Activated naive CD4-positive, alpha-beta T cell (primary cell): ENCODE measurements at places on chromosomes 16 and 17.
A peak's percentile ranks its signal among the peaks of the same experiment; 100 is the strongest.

- peak; percentile 45 for DNase-seq
Measured at GRCh38 chr17:82212331-82213250, at the start of gene CCDC57. TSS of gene CCDC57 (minus strand) at chr17:82212842. CDS start at chr17:82201944, 10,898 bp downstream.

GRCh38 chr17:8488901-8489300, 53.2 kb downstream of the NDEL1 start:
- no peak for DNase-seq

DNA sequence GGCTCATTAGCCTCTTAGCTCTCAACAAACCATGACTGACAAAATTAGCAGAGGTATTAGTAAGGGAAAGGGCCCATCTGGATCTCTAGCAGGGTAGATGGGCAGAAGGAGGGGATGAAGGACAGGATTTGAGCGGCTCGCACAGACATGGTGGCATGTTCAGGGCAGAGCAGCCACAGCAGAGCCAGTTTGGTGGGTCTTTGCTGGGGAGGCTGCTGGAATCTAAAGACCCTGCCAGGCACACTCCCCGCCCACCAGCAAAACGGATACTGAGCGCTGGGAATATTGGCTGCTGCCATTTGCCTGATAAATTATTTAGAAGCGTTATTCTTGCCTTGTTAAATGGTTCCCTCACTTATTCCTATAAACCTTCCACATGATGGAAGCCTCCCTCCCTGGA, 20.7 kb upstream of the NAT9 start:
- DNase-seq = no peak

- DNase-seq = no peak
Measured at GRCh38 chr17:28385406-28385805, 13.9 kb downstream of the SARM1 start.

DNA sequence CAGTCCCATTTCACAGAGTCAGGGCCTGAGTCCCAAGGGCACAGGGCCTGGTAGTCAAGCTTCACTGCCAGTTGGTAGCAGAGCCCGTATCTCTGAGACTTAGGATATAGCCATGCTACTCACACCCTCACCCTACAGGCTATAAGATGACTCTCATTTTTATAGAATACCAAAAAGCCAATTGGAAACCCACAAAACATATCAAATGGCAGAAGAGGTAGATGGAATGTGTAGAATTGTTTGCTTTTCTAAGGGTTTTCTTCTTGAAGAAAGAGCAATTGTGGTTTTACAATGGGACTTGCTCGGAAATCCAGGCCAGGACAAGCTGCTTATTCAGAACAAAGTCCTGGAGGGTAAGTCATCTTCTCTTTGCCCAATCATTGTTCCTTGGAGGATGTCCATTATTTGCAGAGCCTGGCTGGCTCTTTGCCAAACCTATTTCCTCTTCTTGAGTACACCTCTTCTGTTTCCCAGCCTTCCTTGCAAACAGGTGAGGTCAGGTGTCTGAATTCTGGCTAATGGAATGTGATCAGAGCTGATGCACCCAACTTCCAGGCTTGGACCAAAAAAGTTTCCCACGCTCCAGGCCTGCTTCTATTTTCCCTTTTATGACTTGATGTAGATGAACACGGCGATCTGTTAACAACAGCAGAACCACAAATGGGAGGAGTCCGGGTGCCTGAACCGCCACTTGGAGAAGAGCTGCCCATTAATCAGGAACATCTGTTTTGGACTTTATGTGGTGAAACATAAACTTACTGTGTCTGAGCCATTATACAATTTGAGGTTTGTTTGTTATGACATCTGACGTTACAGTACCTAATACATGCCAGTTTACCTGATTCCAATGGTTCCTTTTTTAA, 16.9 kb upstream of the CCL22 start:
- no peak for DNase-seq

- DNase-seq = no peak
Measured at GRCh38 chr16:29744541-29745101, 1.2 kb downstream of the C16orf54 start.

DNA sequence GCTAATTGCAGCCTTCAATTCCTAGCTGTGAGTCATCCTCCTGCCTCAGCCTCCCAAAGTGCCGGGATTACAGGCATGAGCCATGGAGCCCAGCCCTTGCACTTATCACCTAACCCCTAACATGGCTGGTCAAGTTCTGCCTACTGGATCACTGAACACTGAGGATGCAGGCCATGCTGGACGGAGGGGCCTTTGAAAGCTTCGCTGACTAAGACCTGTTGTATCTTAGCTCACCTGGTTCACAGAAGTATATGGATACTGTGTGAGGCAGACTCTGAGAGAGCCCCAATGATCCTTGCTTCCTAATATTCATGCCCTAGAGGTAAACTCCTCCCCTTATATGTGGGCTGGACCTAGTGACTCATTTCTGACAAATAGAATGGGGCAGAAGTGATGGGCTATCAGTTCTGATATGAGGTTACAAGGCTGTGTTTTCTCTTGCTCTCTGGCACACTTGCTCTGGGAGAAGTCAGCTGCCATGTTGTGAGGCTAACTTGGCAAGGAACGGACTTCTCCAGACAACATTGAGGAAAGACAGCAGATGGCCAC, 11.7 kb upstream of the TMIGD1 start:
- DNase-seq = no peak

DNA sequence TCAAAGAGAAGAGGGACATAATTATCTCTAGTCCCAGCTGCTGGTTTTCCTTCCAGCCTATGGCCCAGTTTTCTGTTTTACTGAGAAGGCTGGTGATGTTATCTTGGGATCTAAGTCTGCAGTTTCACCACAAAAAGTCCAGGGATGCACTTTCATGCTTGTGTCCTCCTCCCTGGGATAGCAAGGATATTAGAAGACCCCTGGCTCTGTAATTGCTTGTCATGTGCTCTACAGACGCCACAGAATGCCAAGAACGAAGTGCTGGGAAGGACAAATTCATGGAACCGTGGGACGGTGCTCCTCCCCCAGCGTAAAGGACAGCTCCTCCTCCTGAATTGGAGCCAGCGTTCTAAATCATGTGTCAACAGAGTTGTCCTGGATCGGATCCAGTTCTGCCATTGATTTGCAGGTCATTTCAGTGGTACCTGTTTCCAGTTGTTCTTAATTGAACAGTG, 8.6 kb downstream of the MAPT start:
- DNase-seq = no peak

GRCh38 chr16:50635505-50636392, 45.4 kb downstream of the SNX20 start:
- DNase-seq = no peak

DNA sequence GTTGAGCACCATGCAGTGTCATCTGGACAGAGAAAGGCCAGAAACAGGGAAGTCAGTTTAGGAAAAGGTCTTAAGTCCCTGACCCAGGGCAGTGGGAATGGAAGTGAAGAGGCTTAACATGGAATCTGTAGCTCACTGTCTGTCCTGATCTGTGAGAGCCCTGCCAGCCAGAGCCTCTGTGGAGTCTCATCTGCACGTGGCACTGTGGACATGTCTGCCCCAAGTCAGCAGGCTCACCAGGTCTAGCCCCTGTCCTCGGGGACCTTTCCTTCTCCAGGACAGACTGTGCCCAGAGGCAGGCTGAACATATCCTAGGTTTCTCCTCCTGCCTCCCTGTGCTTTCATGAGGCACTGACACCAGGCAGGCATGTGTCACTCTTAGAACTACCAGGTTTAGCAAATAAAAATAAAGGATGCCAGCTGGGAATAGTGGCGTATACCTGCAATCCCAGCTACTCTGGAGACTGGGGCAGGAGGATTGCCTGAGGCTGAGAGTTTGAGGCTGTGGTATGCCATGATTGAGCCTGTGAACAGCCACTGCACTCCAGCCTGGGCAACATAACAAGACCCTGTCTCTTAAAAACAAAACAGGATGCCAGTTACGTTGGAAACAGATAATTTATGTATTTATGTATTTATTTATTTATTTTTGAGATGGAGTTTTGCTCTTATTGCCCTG, 22.4 kb downstream of the UNK start:
- no peak for DNase-seq

GRCh38 chr17:4229627-4230541, 33.9 kb downstream of the ANKFY1 start:
- no peak for DNase-seq

GRCh38 chr17:13563866-13564265, 37.9 kb downstream of the HS3ST3A1 start:
- no peak for DNase-seq

DNA sequence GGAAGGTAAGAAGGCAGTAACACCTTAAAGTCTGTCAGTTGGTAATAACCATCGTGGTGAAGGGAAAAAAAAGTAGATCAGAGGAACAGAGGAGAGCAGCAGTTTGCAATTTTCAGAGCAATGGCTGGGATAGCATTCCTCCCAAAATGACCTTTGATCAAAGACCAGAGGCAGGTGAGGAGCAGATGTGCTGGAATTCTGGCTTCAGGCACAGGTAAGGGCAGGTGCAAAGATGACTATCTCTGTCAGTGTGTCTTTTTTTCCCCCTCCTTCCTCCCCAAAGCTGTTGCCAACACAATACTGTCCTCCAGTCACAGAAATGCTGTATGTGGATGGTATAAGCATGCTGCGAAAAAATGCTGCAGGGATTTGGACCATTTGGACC, 166.7 kb downstream of the XYLT1 start:
- DNase-seq = no peak

DNA sequence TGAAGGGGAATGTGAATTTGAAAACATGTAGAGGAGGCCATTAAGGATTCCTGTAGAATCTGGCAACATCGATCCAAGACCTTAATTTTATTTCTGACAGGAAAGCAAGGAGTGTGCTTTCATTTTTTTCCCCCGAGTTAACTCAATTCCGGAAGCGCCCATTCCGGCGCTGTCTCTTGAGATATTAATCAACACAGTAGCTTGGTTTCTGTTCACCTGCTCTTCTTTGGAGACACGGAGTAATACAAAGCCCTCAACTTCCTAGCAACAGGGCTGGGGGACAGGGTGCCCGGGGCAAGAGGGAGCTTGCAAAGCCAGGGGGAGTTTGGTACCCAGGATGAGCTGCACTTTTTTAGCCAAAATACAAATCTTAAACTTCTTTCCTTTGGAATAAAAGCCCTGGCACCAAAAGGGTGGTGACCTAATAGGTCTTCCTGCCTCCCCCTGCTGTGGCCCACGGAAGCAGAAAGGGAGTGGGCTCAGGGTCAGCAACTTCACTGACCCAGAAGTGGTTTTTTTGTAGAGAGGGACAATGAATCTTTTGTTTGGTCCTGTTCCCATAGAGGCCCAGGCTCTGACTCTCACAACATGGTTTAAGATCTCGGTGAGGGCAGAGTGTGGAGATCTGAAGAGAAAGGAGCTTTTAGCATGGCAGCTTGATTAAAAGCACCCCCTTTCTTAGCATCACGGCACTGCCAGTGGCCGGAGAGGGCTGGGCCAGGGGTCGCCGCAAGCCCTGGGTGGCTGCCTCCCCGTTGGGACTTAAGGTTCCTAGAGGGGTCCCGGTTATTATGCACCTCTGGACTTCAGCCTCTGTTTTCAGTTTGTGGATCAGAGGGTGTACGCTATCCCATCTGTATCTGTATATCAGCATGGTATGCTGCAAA, 207.3 kb downstream of the CCDC182 start:
- no peak for DNase-seq

DNA sequence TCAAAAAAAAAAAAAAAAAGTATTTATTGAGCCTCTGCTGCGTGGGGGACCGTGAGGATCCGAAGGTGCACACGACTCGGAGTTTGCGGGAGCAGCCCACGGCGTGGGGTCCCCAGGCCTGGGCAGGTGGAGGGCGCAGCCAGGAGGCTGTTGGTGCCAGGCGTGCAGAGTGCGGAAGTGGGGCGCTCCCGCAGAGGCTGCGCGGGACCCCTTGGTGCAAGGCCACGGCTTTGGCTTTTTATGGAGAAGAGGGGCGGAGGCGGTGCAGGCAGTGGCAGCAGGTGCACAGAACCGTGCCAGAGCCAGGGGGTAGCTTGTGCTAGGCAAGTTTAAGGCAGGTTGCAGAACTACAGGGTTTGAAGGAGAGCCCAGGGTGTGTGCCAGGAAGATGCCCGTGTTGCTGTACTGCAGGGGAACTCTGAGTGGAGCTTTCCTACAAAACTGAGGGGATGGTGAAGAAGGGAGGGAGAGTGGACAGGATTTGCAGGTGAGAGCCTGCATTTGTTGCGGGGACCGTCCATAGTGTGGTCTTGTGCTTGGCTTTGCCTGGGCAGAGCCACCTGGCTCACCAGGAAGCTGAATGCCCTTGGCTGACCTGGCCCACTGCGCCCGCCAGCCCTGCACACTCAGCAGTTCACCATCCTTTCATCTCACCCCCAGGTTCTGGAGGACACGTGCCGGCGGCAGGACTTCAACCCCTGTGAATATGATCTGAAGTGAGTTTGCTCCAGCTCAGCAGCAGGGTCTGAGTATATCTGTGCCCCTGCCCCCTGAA, 1.3 kb downstream of the ASPSCR1 start:
- DNase-seq = no peak

DNA sequence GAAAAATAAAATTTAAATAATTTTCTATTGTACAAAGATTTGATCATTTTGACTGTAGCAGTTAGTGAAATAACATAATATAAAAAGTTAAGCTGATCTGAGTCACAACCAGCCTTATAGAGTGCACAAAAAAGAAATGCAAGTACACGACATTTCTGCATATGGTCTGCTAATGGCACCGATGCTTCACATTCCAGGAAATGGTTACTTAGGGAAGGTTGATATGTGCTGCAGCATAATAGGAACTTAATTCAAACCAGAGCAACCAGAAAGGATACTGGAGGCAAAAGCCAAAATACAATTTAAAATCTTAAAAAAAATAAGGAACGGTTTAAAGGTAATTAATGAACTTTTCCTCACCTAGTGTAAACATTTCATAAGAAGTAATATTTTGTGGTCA, 10.0 kb upstream of the CFDP1 start:
- no peak for DNase-seq

GRCh38 chr16:49594685-49595498, 221.3 kb downstream of the C16orf78 start:
- no peak for DNase-seq

GRCh38 chr17:36768394-36768793, 167.0 kb downstream of the MRM1 start:
- no peak for DNase-seq

DNA sequence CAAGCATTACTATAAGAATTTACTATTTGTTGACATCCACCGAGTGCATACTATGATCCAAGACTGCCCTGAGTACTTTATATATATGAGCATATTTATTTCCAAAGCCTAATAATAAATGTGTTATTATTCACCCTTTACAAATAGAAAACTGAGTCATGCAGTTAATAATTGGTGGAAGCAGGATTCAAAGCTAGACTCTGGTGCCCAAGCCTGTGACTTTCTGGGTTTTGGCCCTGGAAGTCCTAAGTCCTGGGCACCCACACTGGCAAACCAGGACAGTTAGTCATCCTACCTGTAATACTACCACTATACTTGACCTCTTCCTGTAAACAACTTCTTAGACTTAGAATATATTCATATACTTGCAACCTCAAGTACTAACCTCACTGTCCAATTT, 257.4 kb upstream of the IRX5 start:
- no peak for DNase-seq

DNA sequence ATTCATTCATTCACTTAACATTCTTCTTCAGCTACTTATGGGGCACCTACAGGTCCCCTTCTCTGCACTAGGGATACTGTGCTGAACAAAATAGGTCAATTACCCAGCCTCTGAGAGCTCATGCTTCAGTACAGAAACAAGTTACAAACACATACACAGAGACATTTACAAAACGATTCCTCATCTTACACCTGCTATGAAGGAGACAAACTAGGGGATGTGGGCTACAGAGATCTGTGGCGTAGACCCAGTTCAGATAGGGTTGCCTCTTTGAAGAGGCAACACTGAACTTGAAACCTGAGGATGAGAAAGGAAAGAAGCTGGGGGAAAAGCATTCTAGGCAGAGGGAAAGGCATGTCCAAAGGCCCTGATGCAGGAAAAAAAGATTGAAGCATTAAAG, 5.2 kb downstream of the IL21R start:
- no peak for DNase-seq

- no peak for DNase-seq
Measured at GRCh38 chr16:3068487-3068886, 3.0 kb downstream of the IL32 start.

GRCh38 chr17:28925912-28926365, 23.1 kb upstream of the DHRS13 start:
- no peak for DNase-seq
